T-helper 1 cell (primary cell): ENCODE measurements at places on chromosomes 16 and 17.
A peak's percentile ranks its signal among the peaks of the same experiment; 100 is the strongest.

DNA sequence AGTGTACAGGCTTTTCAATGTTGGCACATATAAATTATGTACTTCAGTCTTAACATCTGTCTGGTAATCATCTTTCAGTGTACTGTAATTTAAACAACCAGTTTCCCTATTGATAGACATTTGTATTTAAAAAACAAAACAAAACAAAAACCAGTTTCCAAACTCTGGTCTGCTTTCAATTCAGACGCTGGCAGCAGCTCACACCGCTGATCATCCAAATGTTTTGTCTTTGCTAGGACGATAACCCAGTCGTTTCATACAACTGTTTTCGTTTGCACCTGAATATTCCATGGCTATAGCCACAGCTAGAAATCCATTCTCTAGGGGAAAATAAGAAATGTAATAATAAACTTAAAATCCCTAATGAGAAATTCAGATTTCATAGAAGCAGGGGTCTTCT is 47.8 kb downstream of the RBFOX1 start:
- no peak for DNase-seq

- DNase-seq, result no peak
These were observed 357.6 kb upstream of the SALL1 start for GRCh38 chr16:51508490-51509212.

- no peak for DNase-seq
These were observed 36.8 kb upstream of the BCAR1 start for GRCh38 chr16:75288181-75288580.

GRCh38 chr17:55814377-55814776 is 63.5 kb downstream of the PCTP start:
- DNase-seq, result no peak

DNA sequence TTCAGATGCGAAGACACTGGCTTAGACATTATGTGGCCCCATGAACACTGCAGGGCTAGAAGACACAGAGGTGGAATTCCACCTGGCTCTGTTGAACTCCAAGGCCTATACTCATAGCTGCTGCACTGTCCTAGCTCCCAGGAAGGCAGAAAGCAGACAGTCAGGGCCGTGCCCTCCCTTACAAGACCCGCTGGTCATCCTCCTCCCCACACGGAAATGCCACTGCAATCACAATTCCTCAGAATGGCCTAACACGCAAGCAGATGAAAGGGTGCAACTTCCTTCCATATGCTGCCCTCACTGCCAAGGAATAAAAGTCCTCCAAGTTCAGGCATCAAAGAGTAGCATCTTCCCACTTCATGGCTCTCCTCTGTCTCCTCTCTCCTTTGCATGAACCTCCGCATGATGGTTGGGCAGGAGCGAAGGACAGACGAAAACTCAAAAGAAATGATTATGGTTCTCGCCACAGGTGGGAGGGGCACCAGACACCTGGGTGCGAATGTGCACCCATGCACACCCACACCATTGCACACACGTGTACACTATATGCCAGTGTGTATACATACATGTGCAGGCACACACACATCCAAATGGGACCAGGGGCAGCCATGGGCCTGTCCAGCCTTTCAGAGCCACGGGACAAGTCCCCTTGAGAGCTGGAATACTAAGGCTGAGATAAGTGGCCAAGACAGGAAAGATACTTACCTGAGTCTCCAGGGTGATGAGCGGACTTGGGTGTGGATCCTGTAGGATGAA is 113.3 kb downstream of the XYLT1 start:
- DNase-seq, result no peak

GRCh38 chr17:12320286-12320685 is 299.6 kb downstream of the MAP2K4 start:
- no peak for DNase-seq

GRCh38 chr17:32445497-32445896 is 1.2 kb downstream of the PSMD11 start:
- DNase-seq, result no peak

DNA sequence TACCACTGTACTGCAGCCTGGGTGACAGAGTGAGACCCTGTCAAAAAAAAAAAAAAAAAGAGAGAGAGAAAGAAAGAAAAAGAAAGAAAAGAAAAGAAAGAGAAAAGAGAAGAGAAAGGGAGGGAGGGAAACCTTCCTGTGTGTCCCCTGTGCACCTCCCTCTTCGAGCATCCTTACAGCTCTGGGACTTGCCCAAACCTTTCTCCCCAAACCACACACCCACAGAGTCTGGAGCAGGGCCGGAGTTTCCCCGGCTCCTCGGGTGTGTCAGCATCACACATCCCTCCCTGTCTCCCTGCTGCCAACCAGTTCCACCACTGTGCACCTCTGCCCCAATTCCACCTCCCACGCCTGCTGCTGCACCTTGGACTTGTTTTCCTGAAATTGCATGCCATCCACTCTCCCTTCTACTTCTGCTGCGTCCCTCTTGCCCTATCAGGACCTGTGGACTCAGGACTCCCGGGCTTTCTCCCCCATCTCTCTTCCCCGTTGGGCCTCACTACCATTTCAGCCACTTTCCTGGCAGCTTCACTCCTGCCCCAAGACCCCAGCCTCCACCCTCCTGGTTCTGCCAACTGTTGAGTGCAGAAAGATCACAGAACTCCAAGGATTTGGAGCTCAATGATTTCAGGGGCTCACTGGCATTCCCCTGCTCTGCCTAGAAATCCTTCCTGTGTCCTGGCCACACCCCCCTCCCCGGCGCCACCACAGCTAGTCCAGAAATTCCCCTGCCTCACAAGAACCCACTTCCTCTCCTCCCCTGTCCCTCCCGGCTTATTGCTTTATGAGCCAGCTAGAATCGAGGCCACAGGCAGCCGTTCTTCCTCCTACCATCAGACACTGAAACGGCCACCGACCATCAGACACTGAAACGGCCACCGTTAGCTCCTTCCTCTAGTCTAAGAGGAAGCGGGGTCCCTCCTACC is 3.7 kb upstream of the CDK3 start:
- DNase-seq, result peak; percentile 26

DNA sequence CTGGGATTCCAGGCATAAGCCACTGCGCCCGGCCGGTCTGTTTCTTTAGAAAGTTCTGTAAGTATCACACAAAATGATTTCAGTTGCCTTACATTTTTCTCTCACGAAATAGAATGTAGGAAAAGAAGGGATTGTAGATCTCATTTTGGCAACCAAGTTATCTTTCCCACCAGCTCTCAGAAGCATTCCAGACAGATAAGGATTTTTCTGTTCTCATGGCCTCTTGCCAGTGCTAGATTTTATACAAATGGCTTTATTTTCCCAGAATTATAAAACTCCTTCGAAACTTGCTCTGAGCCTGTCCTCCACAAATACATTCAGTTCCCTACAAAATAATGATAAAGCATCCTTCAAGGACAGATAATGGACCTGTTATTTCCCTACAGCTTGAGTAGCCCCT is 46.9 kb downstream of the LCMT1 start:
- DNase-seq, result no peak

- no peak for DNase-seq
These were observed 119.6 kb downstream of the CDH11 start for GRCh38 chr16:65002265-65002664.

GRCh38 chr17:76071531-76072147 is 678 bp downstream of the SRP68 start:
- no peak for DNase-seq

GRCh38 chr17:82978765-82979349 is 100.6 kb upstream of the METRNL start:
- DNase-seq, result peak; percentile 65

DNA sequence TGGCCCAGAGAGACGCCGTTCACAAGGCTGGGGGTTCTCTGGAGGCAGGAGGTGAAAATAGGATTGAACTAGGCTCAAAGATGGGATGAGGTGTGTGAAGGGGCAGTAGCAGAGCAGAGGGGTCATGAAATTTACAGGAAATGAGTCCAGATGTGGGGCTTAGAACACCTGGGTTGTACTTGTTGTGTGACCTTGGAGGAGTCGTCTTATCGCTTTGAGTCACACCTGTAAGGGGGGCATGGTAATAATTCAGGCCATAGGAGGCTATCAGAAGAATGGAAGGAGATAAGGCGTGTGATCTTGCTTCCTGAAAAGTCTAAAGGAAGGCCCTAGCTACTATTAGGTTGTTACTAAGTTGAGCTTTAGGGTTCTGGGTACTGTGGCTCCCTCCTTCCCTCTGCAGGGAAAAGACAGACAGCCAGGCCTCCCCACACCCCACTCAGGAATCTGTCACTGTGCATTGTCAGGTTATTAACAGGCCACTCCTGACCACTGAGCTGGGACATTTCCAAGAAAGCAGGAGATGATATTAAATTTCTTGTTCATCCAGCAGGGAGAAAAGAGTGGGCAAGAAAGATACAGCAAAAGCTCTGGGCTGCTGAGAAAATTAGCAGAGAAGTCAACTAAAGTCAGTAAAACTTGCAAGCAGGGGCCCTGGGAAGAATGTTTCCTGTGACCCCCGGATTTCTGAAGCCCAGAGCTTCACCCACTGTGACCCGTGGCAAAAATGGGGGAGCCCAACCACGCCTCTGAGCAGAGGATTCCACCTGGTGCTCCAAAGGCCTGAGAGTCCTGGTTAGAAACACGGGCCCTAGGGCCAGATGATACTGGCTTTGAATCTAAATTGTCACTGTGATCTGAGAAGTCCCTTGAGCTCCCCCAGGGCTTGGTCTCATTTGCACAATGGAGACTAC is 6.0 kb upstream of the CDC42EP4 start:
- no peak for DNase-seq

DNA sequence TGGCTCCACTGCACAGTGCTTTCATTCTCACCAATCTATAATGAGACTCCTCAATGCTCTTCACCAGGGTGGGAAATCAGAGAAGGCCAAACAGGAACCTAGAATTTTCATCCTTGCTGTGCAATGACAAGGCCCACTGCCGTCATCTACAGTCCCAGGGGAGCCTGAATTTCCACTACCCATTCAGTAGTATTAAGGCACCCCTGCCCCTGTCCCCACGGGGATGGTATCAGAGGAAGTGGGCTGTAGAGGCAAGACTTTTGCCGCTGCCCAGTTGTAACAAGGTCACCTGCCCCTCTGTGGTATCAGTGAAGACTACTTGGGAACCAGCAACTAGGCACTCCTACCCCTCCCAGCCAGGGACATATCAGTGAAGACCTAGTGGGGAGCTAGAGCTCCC is 104.5 kb downstream of the C16orf78 start:
- no peak for DNase-seq

DNA sequence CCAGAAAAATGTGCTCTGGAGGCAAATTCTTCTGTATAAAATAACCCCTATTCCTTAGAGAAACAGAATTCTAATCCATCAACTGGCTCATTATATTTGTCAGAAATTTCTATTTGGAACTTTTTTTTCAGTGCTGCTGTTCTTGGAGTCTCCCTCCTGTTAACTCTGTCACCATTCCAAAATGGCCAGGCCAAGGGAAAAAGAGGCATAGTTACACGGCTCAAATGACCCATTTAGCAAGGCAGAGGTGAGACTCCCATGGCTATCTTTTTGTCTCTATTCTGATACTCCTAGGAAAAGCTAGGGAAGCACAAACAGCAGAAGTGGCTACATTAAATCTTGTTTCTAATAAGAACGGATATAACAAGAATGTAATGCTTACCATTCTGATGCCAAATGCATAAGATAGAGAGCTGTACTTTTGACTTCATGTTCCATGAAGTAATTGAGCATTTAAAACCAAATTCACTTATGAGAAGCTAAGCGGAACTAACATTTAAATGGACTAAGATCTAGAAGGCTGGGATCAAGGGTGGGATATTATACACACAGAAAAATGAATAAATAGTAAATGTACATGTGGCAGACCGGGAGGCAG is 64.4 kb upstream of the CORO6 start:
- DNase-seq, result no peak
